ENCODE measurements at places on chromosomes 7 and 10.

DNA sequence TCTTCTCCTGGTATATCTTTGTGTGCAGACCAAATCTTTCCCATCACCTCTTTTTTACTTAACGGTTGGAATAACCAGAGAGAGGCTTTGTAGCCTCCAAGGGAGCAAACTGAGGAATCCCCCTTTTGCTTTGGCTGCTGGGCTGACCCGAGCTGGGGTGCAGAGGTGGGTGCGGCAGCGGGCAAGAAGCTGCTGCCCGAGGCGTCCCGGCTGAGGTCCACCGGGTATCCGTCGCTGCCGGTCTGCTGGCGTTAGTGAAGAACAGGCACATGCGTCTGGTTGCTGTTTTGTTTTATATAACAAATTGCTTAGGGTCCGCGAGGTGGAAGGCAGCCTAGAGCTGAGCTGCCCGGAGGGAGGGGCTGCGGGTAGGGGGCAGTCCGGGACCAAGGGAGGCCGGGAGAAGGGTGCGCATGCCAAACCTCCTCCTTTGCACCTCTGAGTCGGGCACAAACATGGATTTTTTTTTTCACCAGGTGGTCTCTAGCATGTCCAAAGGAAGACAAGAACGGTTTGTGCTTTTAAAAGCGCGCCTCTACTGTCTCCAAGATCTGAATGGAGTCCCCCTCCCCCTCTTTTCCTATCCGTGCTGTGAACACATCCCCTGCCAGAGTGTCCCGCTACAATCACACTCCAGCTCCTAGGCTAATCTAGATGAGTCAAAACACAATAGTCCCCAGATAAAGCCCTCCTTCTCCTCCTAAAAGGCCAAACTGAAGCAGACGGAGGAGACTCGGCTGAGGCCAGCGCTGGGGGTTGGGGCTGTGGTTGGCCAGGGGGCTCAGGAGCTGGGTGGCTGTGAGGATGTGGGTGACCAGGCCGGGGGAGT is 6.8 kb upstream of the GATA3 start:
- DNase-seq: no peak

DNA sequence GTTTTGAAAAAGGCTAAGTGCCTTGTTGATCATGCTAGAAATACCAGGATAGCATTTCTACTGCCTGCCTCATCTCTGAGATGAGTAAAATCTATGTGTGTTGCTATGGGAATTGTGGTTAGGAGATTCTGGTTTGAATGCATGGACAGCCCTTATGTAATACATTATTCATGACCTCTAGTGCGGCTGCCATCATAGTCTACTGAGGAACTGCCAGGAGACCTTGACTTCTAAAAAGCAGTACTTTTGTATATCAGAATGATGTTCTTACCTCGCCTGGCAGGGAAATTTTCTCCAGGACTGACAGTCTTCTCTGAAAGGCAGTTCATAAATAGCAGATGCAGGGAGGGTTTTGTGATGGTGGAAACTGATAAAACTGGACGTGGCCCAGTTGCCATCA is 248.5 kb downstream of the NSUN6 start:
- DNase-seq: no peak

DNA sequence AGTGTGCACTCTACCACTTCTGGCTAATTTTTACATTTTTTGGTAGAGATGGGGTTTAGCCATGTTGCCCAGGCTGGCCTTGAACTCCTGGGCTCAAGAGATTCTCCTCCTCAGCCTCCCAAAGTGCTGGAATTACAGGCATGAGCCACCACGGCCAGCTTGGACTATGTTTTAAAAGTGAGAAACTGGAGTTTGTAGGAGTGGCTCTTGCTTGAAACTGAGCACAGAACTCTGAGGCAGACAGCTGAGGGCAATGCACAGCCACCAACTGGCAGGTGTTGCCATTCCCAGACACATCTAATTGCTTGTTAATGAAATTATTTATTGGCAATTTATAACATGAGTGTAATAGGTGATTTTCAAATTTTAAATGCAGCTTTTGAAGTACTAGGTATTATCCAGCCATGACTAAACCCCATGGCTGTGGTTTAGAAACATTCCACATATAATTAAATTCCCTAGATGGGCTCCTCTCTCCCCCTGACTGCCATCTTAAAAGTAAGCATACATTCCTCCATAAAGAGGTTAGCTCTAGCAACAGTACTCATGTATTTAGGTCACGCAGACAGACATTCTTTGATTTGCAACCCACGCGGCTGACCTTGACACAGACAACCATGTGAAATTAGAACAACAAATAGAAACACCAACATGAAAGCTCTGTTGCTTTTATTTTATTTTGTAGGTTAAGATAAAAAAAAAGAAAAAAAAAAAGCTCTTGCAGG is 19.8 kb downstream of the PANK1 start:
- no peak for DNase-seq

DNA sequence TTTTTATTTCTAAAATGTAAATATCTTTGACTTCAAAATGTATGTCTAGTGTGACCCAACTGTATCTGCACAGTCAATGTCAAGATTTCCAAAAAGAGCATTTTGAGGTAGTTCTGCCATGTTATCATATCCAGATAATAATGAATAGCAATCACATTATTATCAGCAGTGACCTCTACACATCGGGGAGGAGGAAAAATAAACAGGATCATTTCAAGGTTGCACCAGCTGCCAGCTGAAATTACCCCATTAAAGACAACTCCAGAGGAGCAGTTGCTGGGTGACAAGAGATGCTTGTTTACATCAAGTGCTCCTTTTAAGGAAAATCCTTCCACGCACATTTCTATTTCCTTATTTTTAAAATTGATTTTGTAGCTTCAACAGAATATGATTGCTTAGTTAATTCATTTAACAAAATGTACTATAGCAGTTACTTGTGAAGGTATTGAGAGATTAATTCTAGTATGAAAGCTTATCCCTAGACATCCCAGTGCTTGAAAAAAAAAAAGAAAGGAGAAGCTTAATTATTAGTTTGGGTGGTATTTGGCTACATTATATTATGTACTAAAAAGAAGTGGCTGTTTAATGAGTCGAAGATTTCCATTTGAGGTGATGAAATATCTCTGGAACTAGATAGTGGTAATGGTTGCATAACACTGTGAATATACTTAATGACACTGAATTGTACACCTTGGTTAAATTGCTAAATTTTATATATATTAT is 19.3 kb upstream of the SLC35G1 start:
- DNase-seq: no peak

DNA sequence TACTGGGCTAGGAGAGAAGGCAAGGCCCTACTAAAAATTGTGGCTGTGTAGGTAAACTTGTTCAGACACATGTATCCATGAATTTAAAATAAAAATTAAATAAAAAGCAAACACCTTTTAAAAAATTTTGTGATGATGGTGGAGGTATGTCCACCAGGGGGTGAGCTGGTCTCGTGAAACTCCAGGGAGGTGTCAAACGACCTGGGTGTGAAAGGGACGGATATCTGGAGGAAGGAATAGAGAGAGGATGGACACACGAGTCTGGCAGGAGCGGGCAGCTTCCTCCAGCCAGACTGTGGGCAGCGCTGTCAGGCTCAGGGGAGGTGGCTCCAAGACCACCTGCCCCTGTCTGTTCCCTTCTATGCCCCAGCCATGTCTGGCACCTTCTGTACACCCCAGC is 34.8 kb upstream of the DMBT1 start:
- DNase-seq: peak; percentile 38

- no peak for DNase-seq
Measured at GRCh38 chr10:86100581-86101061, 266.0 kb downstream of the GRID1 start.

DNA sequence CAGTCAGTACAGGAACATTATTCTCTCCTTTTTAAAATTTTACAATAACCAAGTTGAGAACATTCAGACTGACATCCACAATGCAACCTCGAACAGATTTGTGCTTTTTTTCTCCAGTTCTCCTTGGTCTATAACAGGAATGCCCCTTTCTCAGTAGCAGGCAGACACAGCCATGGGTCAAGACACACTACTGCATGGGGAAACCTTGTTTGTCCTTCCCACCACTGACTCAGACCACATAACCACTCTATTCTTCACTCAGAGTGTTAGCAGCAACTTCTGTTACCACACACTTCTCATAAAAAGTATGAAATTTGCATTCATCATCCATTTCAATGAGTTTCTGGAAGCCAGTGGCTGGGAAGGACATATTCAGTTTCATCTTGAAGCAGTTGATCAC is 421.7 kb downstream of the ADRA2A start:
- no peak for DNase-seq

GRCh38 chr7:22765609-22766008 is 38.6 kb downstream of the IL6 start:
- DNase-seq: no peak

GRCh38 chr10:77524281-77524711 is 113.3 kb downstream of the KCNMA1 start:
- no peak for DNase-seq

DNA sequence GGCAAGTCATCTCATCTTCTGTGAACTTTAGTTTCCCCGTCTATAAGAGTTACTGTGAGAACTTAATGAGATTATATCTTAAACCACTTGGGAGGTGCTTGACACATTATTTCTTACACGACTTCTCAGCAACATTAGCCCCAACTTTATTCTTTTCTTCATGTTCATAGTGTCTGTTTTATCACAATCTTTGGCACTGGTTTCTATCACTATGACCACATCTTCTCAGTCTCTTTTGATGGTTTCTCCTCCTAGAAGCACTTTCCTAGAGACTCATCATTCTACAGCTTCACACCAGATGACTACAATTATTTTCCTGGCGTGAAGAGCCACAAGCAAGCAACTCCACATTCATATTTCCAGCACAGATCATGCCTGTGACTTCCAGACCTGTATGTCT is 26.5 kb upstream of the BET1 start:
- DNase-seq: no peak

GRCh38 chr10:50625649-50626132 is 1.9 kb upstream of the SGMS1 start:
- no peak for DNase-seq

All from CD4-positive, alpha-beta T cell treated with Interleukin-12 subunit alpha and Interleukin-12 subunit beta, for 1 hour (primary cell).